Fibroblast of lung (primary cell): ENCODE measurements at places on chromosomes 2 and 18. TPM values are rescaled to one million over a fixed set of nuclear protein-coding genes. Genes with fewer than 3 reads are reported as not detected.
A peak's percentile ranks its signal among the peaks of the same experiment; 100 is the strongest.

GRCh38 chr2:236852100-236852976 lies 233.4 kb upstream of the COPS8 start:
- no peaks in the 10 kb centered on the region for H3K4me1 ChIP-seq
- H3K4me3 ChIP-seq = no peak overlapping the region
- DNase-seq = no peak

Gene TUBA3E
- total RNA-seq = not detected in 2 replicates

DNA sequence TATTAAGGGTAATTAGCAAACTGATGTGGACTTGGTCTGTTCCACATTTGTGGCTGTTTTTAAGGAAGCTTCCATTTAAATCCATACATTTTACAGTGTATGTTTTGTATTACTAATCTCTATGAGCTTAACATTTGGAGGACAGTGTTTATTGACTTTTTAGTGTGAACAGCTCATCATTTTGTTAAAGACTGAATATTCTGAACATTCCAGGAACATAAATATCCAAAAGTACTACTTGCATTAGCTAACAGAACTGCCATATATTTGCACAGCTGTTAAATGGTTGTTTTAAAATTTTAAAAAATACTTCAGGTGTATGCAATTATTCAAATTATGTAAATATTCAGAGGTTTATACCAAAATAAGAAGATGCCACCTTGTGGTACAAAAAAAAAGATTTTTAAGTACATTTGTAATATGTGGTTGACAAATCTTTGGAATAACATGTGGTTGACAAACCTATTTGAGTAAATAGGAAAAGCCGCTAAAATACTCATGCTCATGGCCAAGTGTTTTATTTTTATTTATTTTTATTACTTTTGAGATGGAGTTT lies 439.7 kb upstream of the FANCL start:
- no peaks in the 10 kb centered on the region for H3K27me3 ChIP-seq
- peak; percentile 4 for DNase-seq
- H3K4me1 ChIP-seq = no peaks in the 10 kb centered on the region

- H3K4me1 ChIP-seq = peaks cover 10% of the 10 kb centered on the region
- H3K4me3 ChIP-seq = no peak overlapping the region
- H3K27me3 ChIP-seq = no peaks in the 10 kb centered on the region
Observed at GRCh38 chr2:164992818-164993217, 37.5 kb upstream of the SLC38A11 start.

- H3K27ac ChIP-seq = no peak overlapping the region
- H3K4me1 ChIP-seq = no peaks in the 10 kb centered on the region
- DNase-seq = no peak
- H3K4me3 ChIP-seq = no peak overlapping the region
Observed at GRCh38 chr2:154589514-154589913, 109.0 kb upstream of the KCNJ3 start.

DNA sequence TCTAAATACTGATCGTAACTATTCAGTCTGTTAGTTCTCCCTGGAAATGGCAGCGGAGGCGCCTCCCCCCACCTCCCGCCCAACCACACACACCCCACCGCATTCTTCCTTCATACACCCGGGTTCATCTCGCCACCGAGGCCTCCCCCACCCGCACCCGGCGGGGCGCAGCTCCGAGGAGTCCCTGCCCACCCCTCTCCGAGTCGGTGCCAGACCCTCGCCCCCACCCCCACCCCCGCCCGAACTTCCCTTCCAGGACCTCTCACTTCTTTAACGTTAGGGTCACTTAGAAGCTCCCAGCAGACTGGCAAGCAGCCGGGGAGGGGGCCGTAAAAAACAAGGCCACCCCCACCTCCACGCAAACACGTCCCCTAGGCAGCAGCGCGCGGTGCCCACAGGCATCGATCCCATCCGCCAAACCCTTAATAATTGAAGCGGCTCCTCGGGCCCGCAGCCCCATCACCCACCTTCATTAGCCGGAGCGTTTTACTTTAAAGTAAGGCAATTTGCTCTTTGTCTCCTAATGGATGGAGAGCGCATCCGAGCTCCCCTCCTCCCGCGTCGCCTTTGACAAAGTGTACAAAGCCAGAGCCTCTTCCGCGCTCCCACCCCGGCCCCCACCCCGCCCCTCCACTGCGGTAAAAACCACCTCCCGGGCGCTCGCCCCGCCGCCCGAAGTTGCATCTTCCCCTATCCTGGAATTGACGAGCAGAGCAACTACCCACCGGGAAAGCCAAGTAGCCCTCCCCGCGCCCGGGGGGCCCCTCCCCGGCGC lies 624 bp downstream of the ZNF516 start:
- peak overlapping the region; percentile 84 for H3K4me3 ChIP-seq
- H3K36me3 ChIP-seq = no peaks in the 10 kb centered on the region
- peak overlapping the region; percentile 94 for H3K27ac ChIP-seq
- no peaks in the 10 kb centered on the region for H3K4me1 ChIP-seq
- DNase-seq = peak; percentile 45

Gene GORASP2
- 24.4 and 28.2 TPM in 2 replicates for total RNA-seq

DNA sequence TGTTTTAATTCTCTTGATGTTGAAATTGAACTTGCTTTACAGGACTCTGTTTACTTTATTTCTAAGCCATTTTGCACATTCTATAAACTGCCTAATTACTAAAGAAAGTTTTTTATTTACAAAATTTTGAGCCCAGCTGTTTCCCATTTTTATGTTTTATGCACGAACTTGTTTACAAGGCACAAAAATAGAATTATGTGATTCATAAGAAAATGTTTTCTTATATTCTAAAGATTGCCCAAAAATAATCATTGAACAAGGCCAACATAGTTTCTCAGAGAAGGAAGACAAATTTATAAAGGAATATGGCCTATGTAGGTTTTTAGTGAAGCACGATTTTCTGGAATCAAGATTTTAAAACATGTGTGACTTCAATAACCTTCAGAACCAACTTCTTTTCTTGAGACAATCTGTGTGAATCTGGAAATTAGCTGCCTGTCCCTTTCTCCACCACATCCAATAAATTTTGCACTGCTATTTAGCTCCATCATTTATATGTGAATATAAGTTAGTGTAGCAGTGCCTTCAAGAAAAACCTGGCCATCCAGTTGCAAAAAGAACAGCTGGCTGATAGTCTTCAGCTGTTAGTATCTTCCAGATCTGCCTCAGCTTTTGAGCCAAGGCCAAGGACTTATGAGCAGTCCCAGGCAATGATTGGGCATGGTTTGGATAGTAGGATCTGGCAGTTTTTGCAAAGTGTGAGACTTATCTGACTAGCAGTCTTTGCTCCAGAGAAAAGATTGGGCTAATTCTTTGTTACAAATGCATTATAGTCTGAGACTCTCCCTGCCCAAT lies 253.2 kb upstream of the COL3A1 start:
- no peaks in the 10 kb centered on the region for H3K4me1 ChIP-seq
- no peak overlapping the region for H3K4me3 ChIP-seq
- no peaks in the 10 kb centered on the region for H3K36me3 ChIP-seq
- DNase-seq = peak; percentile 6

DNA sequence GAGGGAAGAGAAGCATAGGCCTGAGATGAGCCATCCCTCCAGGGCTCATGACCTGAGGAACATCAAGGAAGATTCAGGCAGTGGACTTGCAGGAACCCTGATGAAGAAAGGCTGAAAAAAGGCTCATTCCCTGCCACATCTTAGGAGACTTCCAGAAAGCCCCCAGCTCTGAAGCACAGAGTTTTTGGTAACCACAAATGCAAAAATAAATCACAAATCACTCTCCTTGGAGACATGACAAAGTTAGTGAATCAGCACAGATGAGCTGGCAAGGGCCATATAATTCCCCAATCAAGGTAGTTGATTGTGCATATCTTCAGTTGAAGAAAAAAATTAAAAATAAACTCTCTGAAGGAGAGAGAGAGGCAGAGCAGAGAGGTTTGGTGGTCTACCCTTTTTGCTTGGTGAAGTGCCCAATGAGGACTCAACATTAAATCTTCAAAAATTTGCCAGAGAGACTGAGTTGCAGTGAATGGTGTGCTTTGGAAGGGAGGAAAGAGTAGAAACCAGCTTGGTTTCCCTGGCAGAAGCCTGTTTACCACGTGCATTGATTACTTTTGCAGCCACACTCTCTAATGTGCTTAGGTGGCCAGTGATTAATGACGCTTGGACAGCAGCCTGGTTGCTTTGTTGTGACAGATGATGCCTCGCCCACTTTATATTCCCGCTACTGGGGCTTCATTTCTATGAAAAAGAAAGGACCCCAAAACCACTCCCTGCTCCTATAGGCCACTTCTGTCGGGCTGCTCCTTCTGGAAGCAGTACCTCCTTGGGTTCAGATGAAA lies 257.4 kb upstream of the SLC14A2 start:
- no peaks in the 10 kb centered on the region for H3K36me3 ChIP-seq
- H3K4me1 ChIP-seq = no peaks in the 10 kb centered on the region
- no peak overlapping the region for H3K4me3 ChIP-seq
- no peak overlapping the region for H3K27ac ChIP-seq
- peak; percentile 73 for DNase-seq
- H3K27me3 ChIP-seq = no peaks in the 10 kb centered on the region

- no peaks in the 10 kb centered on the region for H3K27me3 ChIP-seq
- DNase-seq = no peak
- no peak overlapping the region for H3K4me3 ChIP-seq
- H3K4me1 ChIP-seq = no peaks in the 10 kb centered on the region
- no peak overlapping the region for H3K27ac ChIP-seq
- H3K36me3 ChIP-seq = no peaks in the 10 kb centered on the region
Observed at GRCh38 chr2:15926252-15926651, 14.1 kb upstream of the MYCN start.

- H3K36me3 ChIP-seq = no peaks in the 10 kb centered on the region
- H3K27ac ChIP-seq = no peak overlapping the region
- H3K27me3 ChIP-seq = peaks cover 2% of the 10 kb centered on the region
- DNase-seq = peak; percentile 81
- H3K4me1 ChIP-seq = no peaks in the 10 kb centered on the region
- no peak overlapping the region for H3K4me3 ChIP-seq
Observed at GRCh38 chr2:75432761-75433361, 127.9 kb downstream of the EVA1A start.

GRCh38 chr2:169822036-169822435 lies 2.7 kb downstream of the METTL5 start:
- H3K27ac ChIP-seq = no peak overlapping the region
- no peak overlapping the region for H3K4me3 ChIP-seq
- H3K36me3 ChIP-seq = no peaks in the 10 kb centered on the region
- DNase-seq = peak; percentile 42

Gene AFG3L2
- 38.5 and 41.0 TPM in 2 replicates for total RNA-seq

- peak within 1 kb of the TSS; percentile 99 for H3K4me3 ChIP-seq
- H3K27ac ChIP-seq = peak within 1 kb of the TSS; percentile 98
- peaks cover 2% of the 10 kb centered on the region for H3K4me1 ChIP-seq
- DNase-seq = peak; percentile 60
- no peaks in the 10 kb centered on the region for H3K27me3 ChIP-seq
Observed at GRCh38 chr2:95121407-95122196, at the start of gene MRPS5. Gene MRPS5 (minus strand): TSS chr2:95121808. CDS start chr2:95121791, 17 bp downstream.

GRCh38 chr2:25320077-25320476 lies 21.6 kb downstream of the DNMT3A start:
- H3K27me3 ChIP-seq = no peaks in the 10 kb centered on the region
- H3K4me1 ChIP-seq = peaks cover 3% of the 10 kb centered on the region
- no peak for DNase-seq
- no peak overlapping the region for H3K27ac ChIP-seq
- H3K36me3 ChIP-seq = no peaks in the 10 kb centered on the region
- no peak overlapping the region for H3K4me3 ChIP-seq

DNA sequence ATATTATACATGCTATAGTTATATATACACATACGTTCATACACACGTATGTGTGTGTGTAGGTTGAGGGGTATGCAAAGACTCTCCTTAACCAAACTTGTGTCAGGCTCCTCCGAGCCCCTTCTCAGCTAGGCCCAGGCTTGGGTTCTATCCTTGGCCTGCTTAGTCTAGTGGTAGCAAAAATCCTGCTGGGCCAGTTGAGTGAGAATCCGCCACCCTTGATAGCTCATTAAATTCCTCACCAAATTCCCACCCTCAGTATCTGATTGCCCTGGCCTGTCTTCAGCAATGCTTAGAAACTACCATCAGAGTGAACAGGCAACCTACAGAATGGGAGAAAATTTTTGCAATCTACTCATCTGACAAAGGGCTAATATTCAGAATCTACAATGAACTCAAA lies 126.5 kb downstream of the TSN start:
- no peak overlapping the region for H3K27ac ChIP-seq
- H3K27me3 ChIP-seq = no peaks in the 10 kb centered on the region
- no peak for DNase-seq
- H3K4me3 ChIP-seq = no peak overlapping the region

GRCh38 chr2:110657724-110658305 lies 20.0 kb downstream of the BUB1 start:
- H3K27ac ChIP-seq = no peak overlapping the region
- H3K27me3 ChIP-seq = no peaks in the 10 kb centered on the region
- no peak for DNase-seq

DNA sequence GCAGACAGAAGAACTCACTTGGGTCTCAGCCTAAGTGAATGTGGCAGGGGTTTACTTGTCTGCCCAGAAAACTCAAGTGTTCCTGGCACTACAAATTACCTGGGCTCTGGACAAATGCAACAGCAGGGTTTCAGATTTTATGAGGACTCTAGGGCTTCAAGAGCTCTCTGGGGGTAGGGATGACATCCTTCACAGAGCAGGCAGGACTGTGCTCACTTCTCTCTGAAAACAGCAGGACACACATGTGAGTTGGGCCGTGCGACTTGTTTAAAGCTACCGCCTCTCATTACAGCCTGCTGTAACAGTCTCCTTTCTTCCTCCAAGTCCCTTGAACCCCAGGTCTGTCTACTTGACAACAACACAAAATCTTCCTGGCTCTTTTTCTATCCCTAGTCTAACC lies 212.6 kb downstream of the EN1 start:
- DNase-seq = no peak
- H3K4me1 ChIP-seq = no peaks in the 10 kb centered on the region
- no peaks in the 10 kb centered on the region for H3K36me3 ChIP-seq
- no peak overlapping the region for H3K27ac ChIP-seq

Gene NR4A2
- total RNA-seq = 0.17 and 0.26 TPM in 2 replicates

Gene CD226
- 0.33 and 0.51 TPM in 2 replicates for total RNA-seq

Gene TMEM178A
- total RNA-seq = 0.26 and 1.5 TPM in 2 replicates

Gene PMAIP1
- 29.8 and 34.7 TPM in 2 replicates for total RNA-seq

DNA sequence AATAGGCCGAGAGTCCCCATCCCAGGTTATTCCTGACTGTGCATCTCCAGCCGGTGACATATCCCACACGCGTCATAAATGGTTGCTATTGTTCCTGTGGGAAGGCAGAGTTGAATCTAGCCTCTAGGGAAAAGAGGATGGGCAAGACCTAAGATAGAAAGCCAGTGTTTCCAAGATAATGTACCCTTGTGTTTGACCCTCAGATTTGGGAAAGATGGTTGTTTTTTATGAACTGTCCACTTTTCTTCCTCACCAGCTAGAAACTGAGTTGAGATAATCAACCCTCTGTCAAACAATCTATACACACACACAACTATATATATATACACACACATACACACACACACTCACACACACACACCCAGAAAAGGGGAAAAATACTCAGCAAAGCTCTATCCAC lies 131.0 kb downstream of the PRKCE start:
- no peaks in the 10 kb centered on the region for H3K36me3 ChIP-seq
- no peaks in the 10 kb centered on the region for H3K27me3 ChIP-seq
- no peak for DNase-seq
- H3K4me1 ChIP-seq = no peaks in the 10 kb centered on the region

GRCh38 chr2:186098821-186099220 lies 360.2 kb downstream of the FSIP2 start:
- no peak overlapping the region for H3K4me3 ChIP-seq
- DNase-seq = peak; percentile 83
- H3K27ac ChIP-seq = no peak overlapping the region
- no peaks in the 10 kb centered on the region for H3K4me1 ChIP-seq
- no peaks in the 10 kb centered on the region for H3K27me3 ChIP-seq
- H3K36me3 ChIP-seq = no peaks in the 10 kb centered on the region

GRCh38 chr2:217791551-217791950 lies 211.2 kb downstream of the TNS1 start:
- H3K4me3 ChIP-seq = no peak overlapping the region
- no peaks in the 10 kb centered on the region for H3K36me3 ChIP-seq
- H3K4me1 ChIP-seq = peaks cover 12% of the 10 kb centered on the region
- no peaks in the 10 kb centered on the region for H3K27me3 ChIP-seq
- no peak overlapping the region for H3K27ac ChIP-seq
- DNase-seq = no peak
